ENCODE measurements at places on chromosomes 16 and 17.
A peak's percentile ranks its signal among the peaks of the same experiment; 100 is the strongest.

GRCh38 chr16:19118938-19119431 lies 5.2 kb downstream of the ITPRIPL2 start:
- peak; percentile 91 for DNase-seq

GRCh38 chr16:19844945-19845641 lies 39.6 kb downstream of the GPRC5B start:
- peak; percentile 82 for DNase-seq

- no peak for DNase-seq
Measured at GRCh38 chr17:66953630-66954020, 10.9 kb upstream of the CACNG4 start.

DNA sequence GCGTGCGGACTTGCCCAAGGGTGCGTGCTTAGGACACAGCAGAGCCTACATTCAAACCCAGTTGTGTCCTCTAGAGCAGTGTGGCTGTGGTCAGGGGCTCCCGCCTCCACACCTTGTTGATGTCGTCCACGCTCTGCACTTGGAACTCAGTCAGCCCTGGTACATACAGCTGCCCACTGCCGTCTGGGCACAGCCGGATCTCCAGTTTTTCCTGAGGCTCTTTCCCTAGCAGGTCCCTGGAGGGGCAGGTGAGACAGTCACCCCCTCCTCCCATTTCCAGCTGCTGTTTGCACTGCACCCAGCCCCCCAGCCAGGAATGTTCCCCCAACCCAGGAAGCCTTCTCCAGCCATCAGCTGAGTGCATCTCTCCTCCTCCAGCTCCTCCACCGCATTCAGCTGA lies 25.7 kb downstream of the KATNB1 start:
- DNase-seq = no peak

DNA sequence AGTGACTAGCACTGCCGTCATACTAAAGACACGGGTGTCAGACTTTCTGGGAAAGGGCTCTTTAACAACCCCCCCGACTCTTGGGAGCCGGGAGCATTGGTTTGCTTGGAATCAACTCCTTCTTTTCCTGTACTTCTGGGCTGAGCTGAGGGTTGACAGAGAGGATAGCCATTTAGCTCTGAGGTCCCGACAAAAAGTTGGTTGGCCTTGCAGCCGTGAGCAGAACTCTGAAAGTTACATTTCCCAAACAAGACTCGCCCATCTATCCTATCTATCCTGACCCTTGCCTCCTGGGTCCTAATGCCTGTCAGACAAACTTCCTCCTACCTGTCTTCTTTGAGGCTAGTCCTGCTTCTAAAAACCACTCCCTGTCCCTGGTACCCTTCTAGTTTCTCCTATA lies 460.8 kb upstream of the TOM1L1 start:
- no peak for DNase-seq

GRCh38 chr17:50203604-50204345 lies 2.3 kb upstream of the COL1A1 start:
- DNase-seq = peak; percentile 100

DNA sequence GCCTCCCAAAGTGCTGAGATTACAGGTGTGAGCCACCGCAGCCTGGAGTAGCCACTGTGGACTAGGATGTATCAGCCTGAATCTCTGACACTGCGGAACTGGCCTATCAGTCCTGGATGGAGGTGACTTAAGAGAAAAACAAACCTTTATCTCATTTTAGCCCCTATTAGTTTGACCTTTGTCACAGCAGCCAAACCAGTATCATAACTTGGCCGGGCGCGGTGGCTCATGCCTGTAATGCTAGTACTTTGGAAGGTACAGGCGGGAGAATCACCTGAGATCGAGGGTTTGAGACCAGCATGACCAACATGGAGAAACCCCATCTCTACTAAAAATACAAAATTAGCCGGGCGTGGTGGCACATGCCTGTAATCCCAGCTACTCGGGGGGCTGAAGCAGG lies 51.8 kb upstream of the USP7 start:
- DNase-seq = no peak

- no peak for DNase-seq
Measured at GRCh38 chr17:33888455-33888854, 366.6 kb upstream of the CCL2 start.

- DNase-seq = no peak
Measured at GRCh38 chr16:74575807-74576643, 30.9 kb downstream of the GLG1 start.

DNA sequence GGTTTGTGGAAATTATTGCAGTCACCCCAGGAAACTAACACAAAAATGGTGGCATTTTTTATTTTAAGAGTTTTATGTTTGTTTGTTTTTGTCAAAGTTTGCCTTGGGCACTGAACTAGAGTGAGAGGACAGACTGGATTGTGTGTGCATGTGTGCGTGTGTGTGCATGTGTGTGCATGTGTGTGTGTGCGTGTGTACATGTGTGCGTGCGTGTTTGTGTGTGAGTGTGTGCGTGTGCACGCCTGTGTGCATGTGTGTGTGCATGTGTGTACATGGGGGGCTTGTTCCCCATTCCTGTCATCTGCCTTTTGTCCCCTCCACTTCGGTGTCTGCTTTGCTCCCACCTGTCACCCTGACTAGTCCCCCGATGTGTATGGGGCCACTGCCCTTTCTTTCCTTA lies 32.5 kb downstream of the MGAT5B start:
- DNase-seq = no peak

- DNase-seq = peak; percentile 70
Measured at GRCh38 chr17:31561469-31562375, 170.2 kb downstream of the RAB11FIP4 start.

- DNase-seq = peak; percentile 35
Measured at GRCh38 chr16:11076259-11077018, 132.1 kb downstream of the CLEC16A start.

GRCh38 chr16:84718-85406 lies 6.8 kb downstream of the MPG start:
- peak; percentile 77 for DNase-seq

GRCh38 chr16:51762081-51762996 lies 611.3 kb upstream of the SALL1 start:
- DNase-seq = peak; percentile 71

DNA sequence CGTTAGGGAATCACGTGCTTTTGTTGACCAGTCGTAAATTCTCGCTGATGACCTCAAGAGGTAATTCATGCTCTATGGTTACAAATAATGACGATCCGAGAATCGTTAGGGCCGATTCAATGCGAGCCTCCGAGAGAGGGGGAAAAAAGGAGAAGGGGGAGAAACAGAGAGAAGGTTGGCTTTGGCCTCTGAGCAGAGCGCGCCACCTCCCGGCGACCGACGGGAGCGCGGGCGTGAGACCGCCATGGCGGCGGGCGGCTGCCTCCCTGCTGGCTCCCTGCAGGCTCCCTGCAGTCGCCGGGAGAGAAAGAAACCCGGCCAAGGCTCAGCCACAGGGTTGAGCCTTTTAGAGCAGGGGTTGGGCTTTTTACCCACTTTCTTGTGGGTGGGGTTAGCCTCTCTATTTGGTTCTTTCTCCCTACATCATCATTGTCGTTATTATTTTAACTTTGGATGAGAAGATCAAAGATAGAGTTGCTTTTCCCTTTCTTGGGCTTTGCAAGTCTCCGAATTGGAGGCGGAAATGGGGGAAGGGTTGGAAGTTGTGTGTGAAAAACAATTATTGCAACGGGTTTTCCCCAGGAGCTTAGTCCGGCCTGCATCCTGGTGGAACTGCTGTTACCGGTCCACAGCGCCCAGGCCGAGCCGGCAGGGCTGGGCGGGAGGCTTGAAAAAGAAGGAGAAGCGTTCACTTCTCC lies 410 bp upstream of the HOXB5 start:
- DNase-seq = peak; percentile 98

GRCh38 chr16:3051494-3051893 lies 5.1 kb downstream of the MMP25 start:
- no peak for DNase-seq

DNA sequence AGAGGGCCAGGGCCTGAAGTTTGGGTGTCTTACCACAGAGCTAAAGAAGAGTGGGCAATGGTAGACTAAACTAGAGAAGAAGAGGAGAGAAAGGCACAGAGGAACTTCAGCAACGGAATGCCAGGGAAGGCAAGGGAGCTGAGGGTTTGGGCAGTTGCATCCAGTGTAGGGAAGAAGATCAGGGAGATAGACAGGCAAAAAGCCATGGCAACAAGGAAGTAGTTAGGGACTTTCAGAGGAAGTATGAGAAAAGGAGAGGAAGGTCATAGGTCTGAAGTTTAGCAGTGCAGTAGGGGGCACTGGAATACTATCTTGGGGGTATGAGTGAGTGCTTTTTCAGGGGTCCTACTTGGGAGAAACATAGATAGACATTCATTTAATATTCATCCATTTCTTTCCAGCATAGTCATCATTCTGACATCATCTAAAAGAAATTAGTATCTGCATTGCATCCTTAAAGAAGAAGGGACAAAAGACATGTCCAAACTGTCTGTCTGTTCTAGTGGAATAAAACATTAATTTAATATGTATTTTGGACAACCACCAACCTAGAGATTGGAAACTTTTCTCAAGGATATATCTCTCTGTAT lies 2.2 kb upstream of the NF1 start:
- DNase-seq = peak; percentile 55

- no peak for DNase-seq
Measured at GRCh38 chr16:26475596-26475995, 591.1 kb upstream of the C16orf82 start.

- DNase-seq = no peak
Measured at GRCh38 chr17:38735161-38735997, 5.2 kb downstream of the CISD3 start.

- DNase-seq = peak; percentile 27
Measured at GRCh38 chr17:49557312-49558024, 18.2 kb upstream of the NXPH3 start.

- no peak for DNase-seq
Measured at GRCh38 chr17:53449324-53449723, 373.4 kb upstream of the KIF2B start.

DNA sequence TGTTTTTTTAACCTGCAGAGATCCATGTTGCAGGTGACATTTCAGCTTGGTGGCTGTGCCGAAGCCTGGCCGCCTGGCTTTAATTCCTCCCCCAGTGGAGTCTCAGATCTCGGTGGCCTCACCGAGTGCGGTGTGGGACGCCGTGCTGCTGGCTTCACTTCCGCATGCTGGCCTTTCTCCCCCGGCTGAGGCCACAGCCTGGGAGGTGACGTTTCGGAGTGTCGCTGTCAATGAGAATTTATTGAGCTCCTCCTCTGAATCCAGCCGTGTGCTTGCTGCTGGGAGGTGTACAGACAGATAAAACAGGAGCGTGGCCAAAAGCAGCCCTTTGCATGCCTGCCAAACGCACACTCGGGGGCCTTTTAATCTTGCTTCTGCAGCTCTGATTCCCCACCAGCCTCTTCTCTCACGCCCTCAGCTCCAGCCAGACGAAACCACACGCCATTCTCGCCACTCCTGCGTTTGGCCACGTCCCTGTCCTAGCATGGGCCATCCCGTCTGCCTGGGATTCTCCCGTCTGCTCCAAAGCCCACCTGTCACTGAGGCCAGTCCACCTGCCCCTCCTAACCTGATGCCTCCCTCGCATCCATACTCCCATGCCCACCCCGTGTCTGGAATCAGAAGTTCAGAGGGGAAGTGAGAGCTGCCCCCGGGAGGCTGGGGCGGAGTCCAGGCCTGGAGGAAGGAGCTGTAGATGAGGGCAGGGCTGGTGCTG lies 3.6 kb downstream of the GSE1 start:
- DNase-seq = peak; percentile 22

DNA sequence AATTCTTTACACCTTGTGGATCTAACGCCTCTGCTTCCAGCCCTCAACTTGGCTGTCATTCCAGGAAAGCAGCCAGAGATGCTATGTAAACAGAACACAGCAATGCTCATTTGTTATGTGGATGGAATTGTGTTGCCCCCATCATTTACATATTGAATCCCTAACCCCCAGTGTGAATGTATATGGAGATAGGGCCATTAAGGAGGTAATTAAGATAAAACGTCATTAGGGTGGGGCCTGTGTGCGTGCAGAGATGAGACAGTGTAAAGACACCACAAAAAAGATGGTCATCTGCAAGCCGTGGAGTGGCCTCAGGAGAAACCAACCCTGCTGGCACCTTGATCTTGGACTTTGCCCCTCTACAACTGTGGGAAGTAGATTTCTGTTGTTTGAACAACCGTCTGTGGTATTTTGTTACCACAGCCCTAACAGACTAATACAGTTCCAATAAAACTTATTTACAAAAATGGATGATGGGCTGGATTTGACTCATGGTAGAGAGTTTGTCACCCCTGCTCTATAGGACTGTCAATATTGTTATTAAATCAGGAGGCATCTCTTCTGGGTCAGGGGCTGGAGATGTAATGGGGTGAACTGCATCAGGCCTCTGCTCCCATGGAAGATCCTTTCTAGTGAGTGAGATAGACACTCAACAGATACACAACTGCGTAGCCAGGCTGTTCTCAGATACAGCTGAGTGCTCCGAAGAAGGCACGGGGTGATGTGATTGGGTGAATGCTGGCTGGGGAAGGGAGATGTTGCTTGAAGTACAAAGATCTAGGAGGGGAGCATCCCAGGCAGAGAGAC lies 339.0 kb downstream of the SNX29 start:
- DNase-seq = no peak

- no peak for DNase-seq
Measured at GRCh38 chr17:77897741-77898301, 60.7 kb upstream of the TNRC6C start.

DNA sequence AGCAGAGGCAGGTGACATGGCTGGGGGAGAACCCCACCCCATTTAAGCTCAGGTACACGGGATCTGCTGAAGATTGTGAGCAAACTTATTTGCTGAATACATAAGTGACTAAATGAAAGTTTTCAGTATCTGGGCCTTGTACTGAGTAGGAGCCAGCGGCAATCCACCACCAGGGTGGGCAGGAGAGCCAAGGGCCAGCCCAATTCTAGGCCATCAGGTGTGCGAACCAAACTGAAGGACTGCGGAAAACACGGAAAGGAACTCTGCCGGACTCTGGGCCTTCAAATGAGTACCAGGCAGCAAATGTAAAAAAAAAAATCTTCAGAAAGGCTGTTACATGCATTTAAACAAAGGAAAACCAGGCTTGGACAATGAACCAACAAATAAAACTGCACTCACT lies 19.7 kb downstream of the ARHGAP17 start:
- no peak for DNase-seq

DNA sequence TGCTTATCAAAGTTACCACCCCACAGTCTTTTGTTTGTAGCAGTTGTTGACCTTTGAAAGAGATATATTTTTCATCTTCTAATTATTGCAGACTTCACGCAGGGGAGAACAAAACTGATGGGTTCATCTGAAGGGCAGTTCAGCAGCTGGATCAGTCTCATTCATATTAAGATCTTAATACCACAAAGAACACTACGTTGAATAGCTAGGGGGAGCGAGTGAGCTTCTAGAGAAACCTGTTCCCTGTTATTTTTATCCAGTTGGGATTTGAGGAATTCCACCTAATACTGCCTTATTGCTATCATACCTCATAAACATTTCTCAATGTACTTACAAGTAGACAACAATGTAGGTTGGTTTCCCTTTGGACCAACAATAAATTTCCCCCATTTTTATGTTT lies 306.1 kb upstream of the KIF2B start:
- DNase-seq = peak; percentile 9

All from fibroblast of skin of abdomen (primary cell).